CD4-positive, alpha-beta T cell treated with Interleukin-1 beta for 1 hour (primary cell): ENCODE measurements at places on chromosomes 2 and 18.
A peak's percentile ranks its signal among the peaks of the same experiment; 100 is the strongest.

DNA sequence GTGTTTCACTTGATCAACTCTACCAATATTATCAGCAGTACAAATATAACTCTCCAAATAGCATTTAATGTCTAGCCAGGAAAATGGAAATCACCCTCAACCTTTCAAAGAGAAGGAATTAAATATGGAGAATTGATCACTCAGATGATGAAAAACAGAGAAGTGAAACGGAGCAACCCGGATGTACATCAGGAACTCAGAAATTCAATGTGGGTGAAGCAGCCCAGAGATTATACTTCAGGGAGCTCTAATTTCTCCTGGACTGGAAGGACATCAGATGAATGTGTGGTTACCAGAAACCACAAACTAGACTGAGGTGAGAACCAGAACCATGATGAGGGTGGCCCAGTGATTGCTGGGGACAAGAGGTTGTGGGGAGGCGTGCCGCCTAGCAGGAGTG, 35.5 kb upstream of the COBLL1 start:
- no peak for DNase-seq

GRCh38 chr2:80330527-80331450, 26.2 kb upstream of the LRRTM1 start:
- DNase-seq: no peak

DNA sequence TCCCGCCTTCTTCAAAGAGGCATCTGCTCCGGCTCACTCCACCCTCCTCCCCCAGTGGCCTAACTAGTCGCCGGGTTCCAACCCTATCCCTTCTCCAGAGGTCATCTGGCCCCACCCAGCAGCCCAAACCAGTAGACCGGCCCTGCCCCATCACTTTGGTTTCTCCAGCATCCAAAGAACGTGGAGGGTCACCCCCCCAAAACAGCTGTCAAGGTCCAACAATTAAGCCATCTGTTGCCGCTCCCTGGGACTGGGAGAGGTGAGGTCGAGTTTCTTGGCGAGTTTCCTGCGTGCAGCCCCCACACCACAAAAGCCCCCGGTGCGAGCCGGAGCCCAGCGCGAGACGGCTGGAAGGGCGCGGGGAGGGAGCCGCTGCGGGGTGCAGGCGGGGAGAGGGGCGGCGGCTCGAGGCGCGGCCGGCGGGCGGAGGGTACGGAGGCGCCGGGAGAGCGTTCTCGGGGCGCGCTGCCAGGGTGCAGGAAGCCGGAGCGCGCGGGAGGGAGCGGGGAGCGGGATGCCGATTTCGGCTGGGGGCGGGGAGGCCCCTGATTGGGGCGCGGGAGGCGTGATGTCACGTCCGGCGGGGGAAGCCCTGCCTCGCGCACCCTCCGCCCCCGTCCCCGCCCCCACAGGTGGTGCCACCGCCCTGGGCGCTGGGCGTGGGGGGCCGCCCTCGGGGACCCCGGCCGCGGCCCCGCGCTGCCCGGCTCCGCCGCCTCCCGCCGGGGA, 571 bp upstream of the GPC1 start:
- DNase-seq: peak; percentile 88

GRCh38 chr2:28158791-28159190, 233.9 kb upstream of the FOSL2 start:
- DNase-seq: no peak

DNA sequence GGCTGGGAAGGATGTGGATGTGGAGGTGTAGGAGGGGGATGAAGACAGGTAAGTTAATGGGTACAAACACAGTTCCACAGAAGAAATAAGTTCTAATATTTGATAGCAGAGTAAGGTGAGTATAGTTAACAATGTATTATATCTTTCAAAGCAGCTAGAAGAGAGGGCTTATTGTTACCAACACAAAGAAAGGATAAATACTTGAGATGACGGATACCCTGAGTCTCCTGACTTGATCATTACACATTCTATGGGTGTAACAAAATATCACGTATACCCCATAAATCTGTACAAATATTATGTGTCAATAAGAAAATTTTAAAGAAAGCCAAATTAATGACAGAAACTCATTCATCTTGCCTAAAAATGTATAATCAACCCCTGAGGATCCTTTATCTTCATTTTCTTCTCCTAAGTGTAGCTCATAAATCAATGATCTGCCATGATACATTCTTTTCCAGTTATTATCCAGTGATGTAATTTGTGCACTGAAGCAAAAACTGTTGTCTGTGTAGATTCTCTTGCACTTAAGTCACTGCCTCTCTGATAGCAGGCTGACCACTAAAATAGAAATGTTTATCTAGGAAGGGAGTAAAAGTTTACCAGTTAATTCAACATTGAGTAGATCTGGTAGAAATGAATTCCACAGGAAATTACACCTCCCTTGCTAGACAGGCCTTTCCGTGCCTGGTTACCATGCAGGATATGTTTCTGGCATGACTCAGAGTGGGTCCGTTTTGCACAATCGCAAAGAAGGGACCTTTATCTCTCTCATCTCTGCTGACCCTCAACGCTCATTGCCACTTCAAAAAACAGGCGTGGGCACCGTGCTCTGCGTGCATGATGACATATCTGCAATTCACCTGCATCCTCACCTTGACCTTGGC, 249.7 kb upstream of the NCKAP5 start:
- DNase-seq: no peak

DNA sequence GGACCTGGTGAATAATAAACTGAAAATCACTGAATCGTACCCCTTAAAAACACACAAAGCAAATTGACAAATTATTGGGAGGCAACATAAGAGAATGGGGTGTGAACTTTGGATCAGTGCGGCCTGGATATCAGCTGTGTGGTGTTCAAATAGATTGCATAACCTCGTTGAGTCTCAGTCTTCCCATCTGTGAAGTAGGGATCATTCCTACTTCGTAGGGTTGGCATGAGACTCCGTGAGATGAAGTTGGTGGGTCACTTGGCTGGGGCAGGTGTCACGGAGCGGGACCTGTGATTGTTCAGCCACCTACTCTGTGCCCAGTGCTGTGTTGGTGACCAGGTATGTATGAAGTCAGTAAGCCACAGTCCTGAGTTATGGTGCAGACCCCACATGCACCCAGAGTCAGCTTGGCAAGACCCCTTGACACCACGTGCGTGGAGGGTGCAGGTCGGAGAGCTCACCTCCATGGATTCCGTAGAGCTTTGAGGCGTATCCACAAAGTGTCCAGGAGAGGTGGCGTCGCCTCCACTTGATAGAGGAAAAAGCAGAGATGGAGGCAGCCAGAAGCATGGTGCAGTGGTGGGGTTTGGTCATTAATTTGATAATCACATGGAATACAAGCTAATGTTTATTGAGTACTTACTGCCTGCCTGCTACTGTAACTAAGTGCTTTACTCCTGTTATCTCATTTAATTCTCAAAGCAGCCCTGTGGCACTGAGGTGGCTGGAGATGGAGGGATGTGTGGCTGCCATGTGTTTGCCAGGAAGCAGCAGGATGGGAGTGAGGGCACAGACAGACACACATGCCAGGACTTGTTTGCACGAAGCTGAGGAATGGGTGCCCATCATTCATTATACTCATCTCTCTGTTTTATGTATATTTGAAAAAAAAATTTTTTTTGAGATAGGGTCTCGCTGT, 35.8 kb downstream of the HPCAL1 start:
- no peak for DNase-seq

- DNase-seq: no peak
These were observed 38.9 kb upstream of the LPIN2 start for GRCh38 chr18:3051718-3052410.

GRCh38 chr2:194104687-194105086, 1552.3 kb upstream of the SLC39A10 start:
- no peak for DNase-seq

GRCh38 chr2:191039616-191040015, 25.6 kb upstream of the STAT1 start:
- DNase-seq: no peak

- DNase-seq: no peak
These were observed 55.2 kb downstream of the BCL11A start for GRCh38 chr2:60498127-60498815.

DNA sequence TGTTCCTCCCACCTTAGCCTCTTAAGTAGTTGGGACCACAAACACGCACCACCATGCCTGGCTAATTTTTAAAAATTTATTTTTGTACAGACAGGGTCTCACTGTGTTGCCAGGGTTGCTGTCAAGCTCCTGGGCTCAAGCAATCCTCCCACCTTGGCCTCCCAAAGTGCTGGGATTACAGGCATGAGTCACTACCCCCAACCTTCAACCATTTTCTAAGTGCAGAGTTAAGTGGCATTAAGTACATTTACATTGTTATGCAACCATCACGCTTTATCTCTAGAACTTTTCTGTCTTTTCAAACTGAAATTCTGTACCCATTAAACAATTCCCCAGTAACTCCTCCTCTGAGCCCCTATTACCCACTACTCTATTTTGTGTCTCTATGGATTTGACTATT, 45.9 kb upstream of the AFF3 start:
- no peak for DNase-seq

DNA sequence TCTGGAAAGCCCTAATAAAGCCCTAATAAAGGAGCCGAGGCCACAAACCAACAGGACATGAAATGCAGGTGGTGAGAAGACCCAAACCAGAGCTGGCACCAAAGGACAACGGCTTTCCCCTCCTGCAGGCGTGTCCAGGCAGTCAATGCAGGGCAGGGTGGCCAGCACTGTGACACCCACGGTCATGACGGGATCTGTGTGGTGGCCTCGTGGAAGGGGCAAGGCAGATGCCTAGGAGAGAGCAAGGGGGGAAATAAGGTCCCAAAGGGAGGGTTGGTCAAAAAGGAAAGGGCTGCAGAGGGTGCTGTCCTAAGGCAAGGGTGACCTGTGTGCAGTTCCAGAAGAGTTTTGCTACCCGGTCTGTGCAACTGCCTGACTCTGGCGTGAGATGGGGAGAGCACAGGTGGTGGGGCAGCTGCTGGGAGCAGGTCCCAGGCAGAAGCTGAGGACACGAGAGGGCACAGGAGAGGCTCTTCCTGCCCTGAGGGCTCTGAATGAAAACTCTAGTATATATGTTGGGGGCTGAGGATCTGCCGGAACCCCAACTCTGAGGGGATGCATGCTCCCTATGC, 156.7 kb downstream of the TPO start:
- no peak for DNase-seq

- no peak for DNase-seq
These were observed 565.7 kb upstream of the ZEB2 start for GRCh38 chr2:145085612-145086011.

DNA sequence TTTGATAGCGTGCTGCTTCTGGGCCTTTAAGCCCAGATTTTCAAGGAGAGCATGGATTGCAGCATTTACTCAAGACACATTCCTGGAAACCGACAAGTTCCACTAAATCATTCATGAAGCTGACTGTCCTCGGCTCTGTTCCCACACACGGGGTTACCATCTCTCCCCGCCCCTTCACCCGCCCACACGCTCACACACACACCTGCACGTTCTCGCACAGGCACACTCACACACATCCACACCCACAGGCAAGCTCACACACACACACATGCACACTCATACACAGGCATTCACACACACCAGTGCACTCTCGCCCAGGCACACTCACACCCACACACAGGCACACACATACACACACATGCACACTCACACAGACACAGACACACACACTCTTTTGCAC, 150.0 kb upstream of the AGAP1 start:
- DNase-seq: no peak

DNA sequence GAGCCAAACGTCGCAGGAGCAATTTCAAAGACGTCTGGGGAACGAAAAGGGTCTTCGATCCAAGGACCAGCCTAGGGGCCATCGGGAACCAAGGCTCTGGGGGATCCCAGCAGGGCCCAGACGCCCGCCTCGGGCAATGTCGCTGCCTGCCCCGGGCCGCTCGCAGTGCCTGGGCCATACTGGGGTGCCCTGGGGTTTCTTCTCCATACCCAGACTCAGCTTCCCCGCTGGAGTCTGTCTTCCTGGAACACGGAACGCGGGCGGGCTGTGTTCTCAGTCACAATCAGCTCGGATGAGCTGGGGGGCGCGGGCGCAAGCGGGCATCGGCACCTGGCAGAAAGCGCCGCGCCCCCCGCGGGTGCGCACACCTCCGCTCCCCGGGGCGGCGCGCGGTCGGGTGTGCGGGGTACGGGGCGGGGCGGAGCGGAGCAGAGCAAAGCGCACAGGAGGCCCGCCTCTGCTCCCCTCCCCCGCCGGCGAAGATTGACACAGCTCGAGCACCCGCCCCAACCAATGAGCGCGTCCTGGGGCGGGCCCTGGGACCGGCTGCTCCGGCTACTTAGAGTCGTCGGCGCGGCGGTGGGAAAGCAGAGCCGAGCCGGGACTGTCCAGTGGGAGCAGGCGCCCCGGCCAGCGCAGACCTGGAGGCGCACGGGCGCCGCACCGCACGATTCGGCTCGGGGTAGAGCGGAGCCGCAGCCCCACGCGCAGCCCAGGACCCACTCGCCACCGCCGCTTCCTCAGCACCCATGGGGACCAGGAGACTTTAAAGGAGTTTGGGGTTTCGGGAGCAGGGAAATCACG, at the start of gene LRATD1:
Gene LRATD1 (plus strand): TSS at position 585 of the 804 bp plus-strand sequence. CDS start 1,263 bp downstream, outside the sequence.
- DNase-seq: no peak

DNA sequence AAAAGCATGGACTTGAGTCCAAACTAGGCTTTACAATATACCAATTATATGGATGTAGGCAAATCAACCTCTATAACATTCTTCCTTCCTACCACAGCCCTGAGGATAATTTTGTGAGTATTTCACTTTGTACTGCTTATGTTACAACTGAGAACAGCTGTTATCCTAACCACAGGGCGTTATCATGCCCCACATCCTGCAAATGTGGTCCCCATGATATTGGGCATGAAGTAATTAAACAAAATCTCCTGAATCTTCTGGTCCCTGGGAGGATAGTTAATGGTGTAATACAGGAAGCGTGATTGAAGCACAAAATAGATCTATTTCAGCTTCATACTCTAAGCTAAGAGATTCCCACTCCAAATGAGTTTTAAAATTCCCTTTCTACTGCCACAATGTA, 223.6 kb downstream of the CDH20 start:
- DNase-seq: no peak

GRCh38 chr2:47903781-47904490, 2.4 kb downstream of the FBXO11 start:
- DNase-seq: no peak

GRCh38 chr2:101827246-101827645, 129.7 kb downstream of the MAP4K4 start:
- no peak for DNase-seq

GRCh38 chr2:14723684-14724083, 91.2 kb downstream of the LRATD1 start:
- DNase-seq: no peak

DNA sequence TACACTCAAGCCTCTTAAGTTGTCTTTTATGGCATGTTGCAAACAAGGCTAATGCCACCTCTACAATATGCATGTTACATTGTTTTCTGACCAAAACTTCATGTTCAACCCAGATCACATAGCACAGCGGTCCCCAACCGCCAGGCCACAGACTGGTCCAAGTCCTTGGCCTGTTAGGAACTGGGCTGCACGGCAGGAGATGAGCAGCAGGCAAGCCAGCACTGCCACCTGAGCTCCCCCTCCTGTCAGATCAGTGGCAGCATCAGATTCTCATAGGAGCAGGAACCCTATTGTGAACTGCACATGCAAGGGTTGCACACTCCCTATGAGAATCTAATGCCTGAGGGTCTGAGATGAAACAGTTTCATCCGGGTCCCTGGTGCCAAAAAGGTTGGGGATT, 324.8 kb upstream of the CHAC2 start:
- no peak for DNase-seq

GRCh38 chr2:202056611-202057010, 16.4 kb upstream of the KIAA2012 start:
- DNase-seq: no peak
